Immature natural killer cell (primary cell): ENCODE measurements at places on chromosomes 13 and 19.

- DNase-seq, result no peak
Observed at GRCh38 chr13:29489650-29490560, 105.6 kb downstream of the SLC7A1 start.

GRCh38 chr13:109602356-109602755 lies 184.0 kb downstream of the IRS2 start:
- no peak for DNase-seq

DNA sequence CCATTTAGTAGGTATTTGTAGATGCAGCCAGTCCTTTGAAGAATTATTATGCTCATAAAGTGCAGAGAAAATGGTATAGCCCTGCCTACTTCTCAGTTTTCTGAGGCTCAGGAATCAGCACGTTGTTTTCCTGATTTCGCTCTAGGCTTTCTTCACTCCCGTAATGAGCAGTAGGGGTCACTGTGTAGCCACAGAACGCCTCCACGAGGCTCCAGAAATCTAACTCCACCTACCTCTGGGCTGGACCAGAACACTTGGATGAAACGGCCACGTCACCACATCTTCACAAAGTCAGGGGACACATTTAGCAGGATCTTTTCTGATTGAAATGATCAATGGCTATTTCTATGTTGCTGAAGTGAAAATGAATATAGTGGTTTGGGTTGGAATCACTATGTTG lies 49.8 kb upstream of the GTF3A start:
- peak; percentile 26 for DNase-seq

GRCh38 chr13:73984949-73985691 lies 149.1 kb downstream of the KLF12 start:
- DNase-seq, result no peak

DNA sequence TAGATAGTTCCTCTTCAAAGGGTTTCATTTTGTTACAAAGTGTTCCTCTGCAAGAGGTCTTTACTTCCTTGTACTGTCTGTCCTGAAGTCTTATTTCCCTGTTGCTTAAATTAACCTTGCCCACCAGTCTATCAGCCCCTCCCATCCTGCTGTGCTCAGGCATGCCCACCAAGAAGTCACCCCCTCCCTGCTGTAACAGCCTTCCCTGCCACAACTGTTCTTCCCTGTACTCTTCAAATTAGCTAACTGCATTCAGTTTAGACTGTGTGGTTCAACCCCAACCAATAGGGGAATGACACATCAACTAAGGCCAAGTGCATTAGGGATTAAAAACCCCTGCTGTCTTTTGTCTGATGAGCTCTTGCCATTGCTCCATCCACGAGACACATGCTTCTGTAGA lies 34.4 kb upstream of the ZNF562 start:
- DNase-seq, result no peak

- no peak for DNase-seq
Observed at GRCh38 chr13:108677806-108678205, 48.4 kb downstream of the MYO16 start.

GRCh38 chr19:55352549-55353145 lies 1.9 kb downstream of the COX6B2 start:
- no peak for DNase-seq
